Dermis blood vessel endothelial cell (primary cell): ENCODE measurements at places on chromosomes 7 and 10. TPM values are rescaled to one million over a fixed set of nuclear protein-coding genes. Genes with fewer than 3 reads are reported as not detected.

- DNase-seq, result no peak
These were observed 67.8 kb upstream of the NMT2 start for GRCh38 chr10:15236340-15236739.

- no peak for DNase-seq
These were observed 136.7 kb upstream of the CHST15 start for GRCh38 chr10:124229989-124230634.

DNA sequence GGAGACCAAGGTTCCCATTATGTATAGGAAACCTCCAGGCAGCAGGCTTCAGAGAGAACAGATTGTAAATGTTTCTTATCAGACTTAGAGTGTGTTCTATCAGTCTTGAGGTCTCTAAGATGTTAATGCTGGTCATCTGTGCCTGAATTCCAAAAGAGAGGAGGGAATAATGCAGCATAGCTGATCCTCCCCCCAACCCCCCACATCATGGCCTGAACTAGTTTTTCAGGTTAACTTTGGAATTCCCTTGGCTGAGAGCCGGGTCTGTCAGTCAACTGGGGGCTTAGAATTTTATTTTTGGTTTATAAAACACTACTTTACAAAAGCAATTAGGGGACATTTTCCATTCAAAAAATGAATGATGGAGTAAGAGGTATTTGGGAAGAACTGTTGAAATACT is 184.3 kb downstream of the NEBL start:
- no peak for DNase-seq

DNA sequence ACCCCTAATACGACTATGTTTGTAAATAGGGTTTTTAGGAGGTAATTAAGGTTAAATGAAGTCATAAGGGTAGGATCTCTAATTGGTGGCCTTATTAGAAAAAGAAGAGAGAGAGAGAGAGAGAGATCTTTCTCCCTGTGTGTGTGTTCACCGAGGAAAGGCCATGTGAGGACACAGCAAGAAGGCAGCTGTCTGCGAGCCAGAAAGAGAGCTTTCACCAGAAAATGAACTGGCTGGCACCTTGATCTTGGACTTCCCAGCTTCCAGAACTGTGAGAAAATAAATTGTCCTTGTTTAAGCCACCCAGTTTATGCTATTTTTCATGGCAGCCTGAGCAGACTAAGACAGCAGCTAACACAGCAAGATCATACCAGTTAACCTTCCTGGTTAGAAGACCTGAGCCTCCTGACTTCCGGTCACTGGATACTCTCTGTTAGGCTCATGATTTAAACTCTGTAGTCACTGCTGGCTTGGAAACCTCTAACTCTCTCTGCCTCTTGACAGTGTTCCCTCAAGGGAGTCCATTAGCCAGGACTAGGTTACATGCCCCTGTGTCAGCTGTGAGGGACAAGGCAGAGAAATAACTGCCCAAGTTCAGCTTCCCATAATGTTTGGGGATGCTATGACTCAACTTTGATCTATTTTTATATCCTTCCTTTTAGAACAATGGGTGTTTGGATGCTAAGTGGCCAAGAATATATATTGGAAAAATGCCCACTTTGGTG is 102.3 kb downstream of the DYNC1I1 start:
- DNase-seq, result peak; percentile 67

DNA sequence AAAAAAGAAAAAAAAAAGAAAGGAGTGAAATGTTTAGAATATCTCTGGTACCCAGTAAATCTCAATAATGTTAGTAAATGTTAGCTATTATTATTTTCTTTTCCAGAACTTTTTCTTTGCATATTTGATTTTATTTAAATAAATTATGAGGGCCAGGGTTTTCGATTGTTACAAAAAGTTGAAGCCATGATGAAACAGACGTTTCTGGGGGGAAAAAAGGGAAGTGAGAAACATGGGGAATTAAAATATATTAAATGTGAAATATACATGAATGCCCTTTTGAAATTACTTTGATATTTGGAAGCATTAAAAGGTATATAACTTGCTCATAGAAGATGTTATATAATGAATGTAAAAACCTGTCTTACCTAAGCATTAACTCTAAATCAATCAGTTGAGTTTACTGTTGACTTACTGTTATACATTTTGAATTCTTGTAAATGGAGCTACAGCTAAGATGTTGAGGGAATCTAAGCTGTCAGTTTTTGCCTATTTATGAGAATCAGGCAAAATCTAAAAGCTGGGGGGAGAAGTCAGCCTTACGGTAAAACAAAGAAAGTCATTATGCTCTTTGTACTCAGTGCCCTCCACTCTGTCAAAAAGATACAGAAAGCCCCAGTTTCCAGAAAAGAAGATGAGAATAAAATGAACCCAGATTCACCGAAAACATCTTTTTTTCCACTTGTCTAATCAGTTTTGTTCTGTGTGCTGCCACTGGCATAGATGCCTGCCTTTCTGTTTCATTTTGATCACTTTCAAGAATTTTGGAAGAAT is 30.0 kb upstream of the KDM7A start:
- DNase-seq, result no peak

- no peak for DNase-seq
These were observed 42.0 kb downstream of the GOLGA7B start for GRCh38 chr10:97891497-97892167.

- DNase-seq, result peak; percentile 78
These were observed 2.9 kb upstream of the HKDC1 start for GRCh38 chr10:69217119-69217754.

DNA sequence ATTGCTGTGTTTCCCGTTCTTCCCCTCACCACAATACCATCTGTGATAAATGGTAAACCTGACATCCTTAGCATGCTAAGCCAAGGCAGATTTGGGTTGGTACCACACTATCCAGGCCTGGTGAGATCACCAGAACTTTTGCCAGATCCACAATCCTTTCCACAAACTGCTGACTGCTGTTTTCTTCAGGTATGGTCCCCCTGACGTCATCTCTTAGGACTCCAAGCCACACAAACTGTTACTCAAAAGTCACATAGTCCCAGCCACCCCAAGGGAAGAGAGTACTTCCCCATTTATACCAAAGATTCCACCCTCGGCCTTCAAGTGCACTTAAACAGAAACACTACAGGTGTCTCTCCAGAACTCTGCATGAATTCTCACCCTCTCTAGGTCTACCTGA is 34.8 kb downstream of the SLC25A13 start:
- no peak for DNase-seq

DNA sequence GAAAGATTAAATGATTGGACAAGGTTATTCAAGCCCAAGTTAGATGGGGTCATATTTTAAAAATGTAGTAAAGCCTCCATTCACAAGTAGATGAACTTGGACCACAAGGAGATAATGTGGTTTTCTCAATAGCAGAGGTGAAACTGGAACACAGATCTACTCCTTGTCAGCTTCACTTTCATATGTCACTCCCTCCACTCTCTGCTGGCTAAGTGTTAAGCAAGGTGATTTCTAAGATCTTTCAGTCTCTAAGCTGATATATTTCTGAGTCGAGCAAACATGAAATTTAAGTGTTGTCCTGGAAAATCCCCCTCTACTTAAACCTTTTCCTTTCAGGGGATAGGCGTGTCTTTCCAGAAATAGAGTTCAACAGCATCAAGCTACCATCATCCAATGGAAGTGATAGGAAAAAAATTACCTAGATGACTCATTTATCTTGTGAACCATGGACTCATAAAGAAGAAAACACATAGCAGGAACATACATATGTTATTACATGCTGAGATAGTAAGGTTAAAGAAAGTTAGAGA is 275.0 kb downstream of the PTEN start:
- DNase-seq, result no peak

- DNase-seq, result peak; percentile 52
These were observed 12.7 kb downstream of the ACADSB start for GRCh38 chr10:123021517-123021916.

GRCh38 chr7:39898867-39899266 is 51.2 kb upstream of the CDK13 start:
- DNase-seq, result no peak

DNA sequence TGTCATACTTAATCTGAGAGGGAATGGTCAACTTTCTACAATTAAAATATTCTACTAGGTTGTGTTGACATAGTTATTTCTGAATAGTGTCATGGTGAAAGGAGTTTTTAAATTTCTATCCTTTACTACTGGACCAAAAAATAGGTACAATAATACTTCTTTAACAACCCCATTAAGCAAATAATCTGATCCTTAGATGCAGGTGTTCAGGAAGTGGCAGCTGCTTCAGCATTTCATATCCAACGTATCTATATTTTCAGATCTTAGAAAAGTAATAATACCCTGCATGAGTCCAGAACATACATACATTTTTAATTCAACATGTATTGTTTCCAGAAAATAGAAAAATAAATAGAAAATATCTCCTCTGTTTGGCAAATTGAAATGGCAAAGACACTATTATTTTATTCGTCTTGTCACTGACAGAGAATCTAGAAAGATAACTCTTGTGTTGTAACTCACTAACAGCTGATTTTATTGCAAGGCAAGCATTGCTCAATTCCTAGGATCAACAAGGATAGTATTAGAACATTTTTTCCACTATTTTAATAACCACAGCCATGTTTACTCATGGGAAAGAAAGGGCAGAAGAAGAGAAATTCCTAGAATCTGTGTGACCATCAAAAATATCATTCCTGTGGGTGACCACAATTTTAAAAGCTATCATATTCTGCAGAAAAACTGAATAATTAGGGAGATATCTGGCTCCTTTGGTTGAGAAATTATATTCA is 159.3 kb upstream of the CNTNAP2 start:
- no peak for DNase-seq

DNA sequence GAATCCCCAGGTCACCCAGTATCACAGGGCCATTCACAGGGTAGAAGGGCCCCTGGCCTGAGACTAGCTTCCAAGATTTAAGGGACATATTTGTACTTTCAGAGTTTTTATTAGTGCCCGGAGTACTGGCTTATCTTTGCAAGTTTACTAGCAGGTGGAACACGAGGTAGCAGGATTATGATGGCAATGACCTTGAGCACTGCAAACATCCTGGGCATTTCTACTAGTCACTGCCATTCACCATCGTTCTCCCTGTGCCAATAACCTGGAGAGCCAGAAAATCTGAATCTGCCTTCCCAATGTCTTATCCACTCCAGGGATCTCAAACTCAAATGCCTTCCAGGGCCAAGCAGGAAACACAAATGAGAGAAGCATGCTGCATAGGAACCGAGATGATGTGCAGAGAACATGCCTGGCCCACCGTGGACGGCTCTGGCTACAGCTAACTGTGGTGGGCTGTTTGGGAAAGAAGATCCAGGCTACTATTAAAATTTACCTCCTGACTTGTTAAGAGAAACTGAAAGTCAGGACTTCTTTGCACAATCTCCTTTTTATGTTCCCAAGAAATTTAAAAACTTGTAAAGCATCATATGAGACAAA is 16.7 kb downstream of the FAM53B start:
- no peak for DNase-seq

- no peak for DNase-seq
These were observed 25.7 kb downstream of the GPR22 start for GRCh38 chr7:107495516-107495915.

DNA sequence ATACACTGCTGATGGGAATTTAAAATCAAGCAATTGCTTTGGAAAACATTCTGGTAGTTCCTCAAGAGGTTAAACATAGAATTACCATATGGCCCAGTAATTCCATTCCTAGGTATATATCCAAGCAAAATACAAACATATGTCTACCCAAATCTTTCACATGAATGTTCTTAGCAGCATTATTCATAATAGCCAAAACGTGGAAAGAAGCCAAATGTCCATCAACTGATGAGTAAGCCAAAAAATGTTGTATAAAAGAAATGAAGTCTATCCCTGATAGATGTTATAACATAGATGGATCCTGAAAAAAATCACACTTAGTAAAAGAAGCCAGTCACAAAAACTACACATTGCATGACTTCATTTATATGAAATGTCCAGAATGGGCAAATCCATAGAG is 893.0 kb downstream of the SORCS3 start:
- DNase-seq, result no peak

DNA sequence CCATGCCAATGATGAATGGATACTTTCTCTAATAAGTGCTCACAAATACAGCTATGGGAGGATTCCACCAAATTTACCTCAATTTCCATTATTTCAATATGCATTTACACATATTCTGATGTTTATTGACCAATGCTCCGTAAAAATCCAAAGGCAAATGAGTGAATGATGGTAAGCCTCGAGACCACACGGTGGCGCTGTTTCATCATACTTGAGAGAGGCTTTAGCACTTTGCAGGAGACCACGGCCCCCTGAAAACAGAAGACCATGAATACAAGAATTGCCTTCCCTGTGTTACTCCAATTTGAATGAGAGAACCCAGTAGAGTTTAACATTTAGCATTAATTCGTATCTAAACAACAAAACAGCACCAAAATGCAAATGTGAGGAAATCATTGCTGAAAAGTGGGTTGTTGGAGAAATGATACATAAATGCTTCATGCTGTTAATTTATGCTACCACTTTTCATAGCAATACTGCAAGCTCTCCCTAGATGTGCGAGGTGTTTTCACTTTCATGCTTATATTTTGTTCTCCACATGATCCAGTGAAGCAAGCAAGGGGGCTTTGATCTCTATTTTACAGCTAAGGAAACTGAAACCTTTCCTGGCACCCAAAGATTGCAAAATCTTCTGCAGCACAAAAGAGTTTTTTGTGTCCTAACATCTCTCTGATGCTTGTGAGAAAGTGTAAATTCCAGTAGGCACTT is 35.4 kb downstream of the TRIL start:
- DNase-seq, result peak; percentile 91

- no peak for DNase-seq
These were observed 246.3 kb downstream of the CDK14 start for GRCh38 chr7:90842430-90842788.

The NAMPT gene
- total RNA-seq, result 288 and 387 TPM in 2 replicates

The CPA2 gene
- total RNA-seq, result not detected in 2 replicates

The CDK1 gene
- total RNA-seq, result 38.8 and 100 TPM in 2 replicates

The CACNB2 gene
- not detected in 2 replicates for total RNA-seq

The GBX1 gene
- total RNA-seq, result not detected in 2 replicates

The HTR7 gene
- total RNA-seq, result 0.09 TPM in 1 of 2 replicates, not detected in the other

The WASHC2C gene
- total RNA-seq, result 31.3 and 57.6 TPM in 2 replicates
